ENCODE measurements at places on chromosomes 7 and 10. TPM values are rescaled to one million over a fixed set of nuclear protein-coding genes. Genes with fewer than 3 reads are reported as not detected.

GRCh38 chr7:151852486-151853396 is 24.2 kb downstream of the PRKAG2 start:
- no peak for DNase-seq

GRCh38 chr10:58352956-58353610 is 18.3 kb downstream of the UBE2D1 start:
- no peak for DNase-seq

GRCh38 chr7:6294839-6295238 is 22.4 kb upstream of the CYTH3 start:
- DNase-seq: no peak

GRCh38 chr7:12929476-12930140 is 242.2 kb downstream of the ARL4A start:
- no peak for DNase-seq

DNA sequence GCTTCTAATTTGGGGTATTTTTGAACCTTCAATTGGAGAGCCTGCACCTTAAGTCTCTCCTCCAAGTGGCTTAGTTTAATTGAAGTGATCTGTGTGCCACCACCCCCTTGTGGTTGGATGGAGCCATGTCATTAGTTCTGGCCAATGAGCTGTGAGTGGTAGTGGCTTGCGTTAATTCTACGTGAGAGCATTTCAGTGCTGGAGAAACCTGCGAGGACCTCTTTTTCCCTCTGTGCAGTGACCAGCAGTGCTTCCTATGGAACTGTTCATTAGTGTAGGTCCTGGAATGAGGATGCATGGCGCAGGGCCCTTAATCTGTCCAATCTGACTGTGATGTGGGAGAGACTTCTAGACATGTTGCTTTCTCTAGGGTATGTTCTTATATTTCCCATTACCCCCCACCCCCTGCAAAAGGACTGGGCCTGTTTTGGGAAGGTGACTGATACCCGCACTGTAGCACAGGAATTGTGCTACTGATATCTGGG is 3.8 kb downstream of the HILPDA start:
- no peak for DNase-seq

DNA sequence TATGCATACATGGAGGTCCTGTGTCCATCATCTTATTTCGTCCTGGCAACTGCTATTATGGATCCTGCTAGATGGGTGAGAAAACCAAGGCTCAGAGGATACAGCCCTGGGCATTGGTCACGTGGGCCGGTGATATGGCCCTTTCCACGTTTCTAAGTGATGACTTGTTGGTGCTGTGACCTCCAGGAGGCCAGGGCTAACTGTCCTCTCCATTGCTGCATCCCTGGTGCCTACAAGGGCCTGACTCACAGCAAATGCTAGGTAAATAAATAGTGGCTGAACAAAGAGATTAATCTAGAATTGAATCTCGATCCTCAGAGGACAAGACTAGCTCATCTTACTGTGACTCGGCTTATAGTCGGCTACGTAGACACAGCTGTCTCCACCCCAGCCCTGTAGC is 78.6 kb downstream of the FAM53B start:
- DNase-seq: no peak

DNA sequence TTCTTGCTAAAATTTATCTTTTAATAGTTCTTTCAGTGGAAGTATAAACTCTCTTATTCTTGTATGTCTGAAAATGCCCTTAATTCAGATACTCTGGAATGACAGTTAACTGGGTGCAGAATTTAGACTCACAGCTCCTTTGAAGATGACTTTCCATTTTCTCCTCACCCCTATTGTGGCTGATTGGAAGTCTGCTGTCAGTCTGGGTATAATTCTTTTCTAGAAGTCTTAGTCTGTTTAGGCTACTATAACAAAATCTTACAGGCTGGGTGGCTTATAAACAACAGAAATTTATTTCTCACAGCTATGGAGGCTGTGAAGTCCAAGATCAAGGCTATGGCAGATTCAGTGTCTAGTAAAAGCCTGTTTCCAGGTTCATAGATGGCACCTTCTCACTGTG is 145.2 kb upstream of the GDF10 start:
- no peak for DNase-seq

GRCh38 chr10:3946234-3947229 is 161.5 kb upstream of the KLF6 start:
- no peak for DNase-seq

DNA sequence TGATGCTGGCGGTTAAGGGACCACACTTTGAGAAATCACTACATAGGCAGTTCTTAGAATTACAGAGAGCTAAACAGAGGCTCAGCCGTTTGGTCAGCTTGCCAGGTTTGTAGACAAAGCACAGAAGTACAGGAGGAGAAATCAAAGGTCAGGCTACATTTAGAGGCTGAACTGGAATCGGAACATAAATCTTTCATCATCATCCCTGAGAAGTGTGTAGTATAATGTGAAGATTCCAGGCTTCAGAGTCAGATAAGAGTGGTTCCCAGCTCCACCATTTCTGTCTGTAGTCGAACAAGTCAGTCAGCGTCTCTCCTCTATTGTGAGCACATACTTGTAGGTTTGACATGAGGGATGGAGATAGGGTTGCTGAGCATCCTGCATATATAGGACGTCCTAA is 18.9 kb downstream of the CDK1 start:
- no peak for DNase-seq

GRCh38 chr10:42864575-42864974 is 82.0 kb downstream of the BMS1 start:
- DNase-seq: no peak

- no peak for DNase-seq
Measured at GRCh38 chr7:138036135-138036534, 34.2 kb upstream of the CREB3L2 start.

GRCh38 chr10:100654782-100655325 is 90.5 kb upstream of the PAX2 start:
- DNase-seq: no peak

- no peak for DNase-seq
Measured at GRCh38 chr7:69615685-69616084, 17.4 kb downstream of the AUTS2 start.

- DNase-seq: no peak
Measured at GRCh38 chr10:21030091-21030490, 133.0 kb upstream of the NEBL start.

DNA sequence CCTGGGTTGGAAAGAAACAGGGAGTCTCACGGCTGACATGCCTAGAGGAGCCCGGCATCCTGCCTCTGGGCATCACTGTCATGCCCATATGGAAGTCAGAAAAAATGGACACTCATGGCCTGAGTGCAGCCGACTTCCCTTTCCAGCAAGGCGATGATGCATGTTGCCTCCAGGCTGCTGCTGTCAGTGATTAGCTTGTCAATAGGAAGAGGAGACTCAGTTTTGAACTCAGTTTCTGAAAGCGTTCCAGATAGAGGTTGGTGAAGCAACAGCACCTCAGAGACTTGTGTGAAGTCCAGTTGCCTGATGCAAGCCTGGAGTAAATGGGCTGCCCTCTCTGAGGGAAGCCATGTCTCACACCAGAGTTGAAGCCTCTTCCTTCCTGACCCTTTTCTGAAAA is 148.4 kb downstream of the TPST1 start:
- DNase-seq: no peak

DNA sequence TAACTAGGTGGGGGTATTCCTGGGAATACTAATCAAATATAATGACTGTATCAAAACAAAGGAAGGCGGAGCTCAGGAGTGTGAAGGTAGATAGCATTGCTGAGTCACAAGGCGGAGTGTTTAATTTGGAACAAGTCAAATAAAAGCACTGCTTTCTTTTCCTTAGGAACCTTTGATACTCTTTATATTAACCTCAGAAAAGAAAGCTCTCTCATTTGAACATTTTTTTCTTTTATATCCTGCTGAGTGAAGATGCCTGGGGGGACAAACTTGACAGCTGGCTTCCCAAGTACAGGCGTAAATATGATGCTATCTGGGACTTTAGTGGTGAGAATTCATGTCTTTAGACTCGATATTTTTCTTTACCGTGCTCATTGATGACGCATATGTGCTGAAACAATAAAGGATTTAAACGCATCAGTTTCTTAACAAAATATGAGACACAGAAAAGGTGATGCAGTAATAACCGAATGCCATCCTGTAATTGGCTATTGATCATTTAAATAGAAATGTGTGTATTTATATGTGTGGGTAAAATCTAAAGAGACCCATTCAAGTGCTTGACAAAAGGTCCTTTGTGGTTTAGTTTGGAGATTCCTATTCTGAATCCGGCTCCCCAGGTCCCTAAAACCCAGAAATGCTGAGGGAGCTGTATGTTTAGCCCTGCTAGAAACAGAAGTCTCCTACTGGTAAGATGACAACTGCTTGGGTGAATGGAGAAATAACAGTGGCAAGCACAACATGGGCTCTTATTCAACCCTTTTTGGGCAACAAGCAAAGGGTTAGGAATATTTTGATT is 102.7 kb downstream of the PRTFDC1 start:
- DNase-seq: no peak

GRCh38 chr7:121186746-121187145 is 142.1 kb upstream of the WNT16 start:
- DNase-seq: no peak

GRCh38 chr7:40134428-40135316 is at the start of the genes MPLKIP and SUGCT:
Gene MPLKIP (minus strand): TSS chr7:40134622. CDS start chr7:40134567, 55 bp downstream.
Gene SUGCT (plus strand): TSS chr7:40135005.
- DNase-seq: peak; percentile 72

DNA sequence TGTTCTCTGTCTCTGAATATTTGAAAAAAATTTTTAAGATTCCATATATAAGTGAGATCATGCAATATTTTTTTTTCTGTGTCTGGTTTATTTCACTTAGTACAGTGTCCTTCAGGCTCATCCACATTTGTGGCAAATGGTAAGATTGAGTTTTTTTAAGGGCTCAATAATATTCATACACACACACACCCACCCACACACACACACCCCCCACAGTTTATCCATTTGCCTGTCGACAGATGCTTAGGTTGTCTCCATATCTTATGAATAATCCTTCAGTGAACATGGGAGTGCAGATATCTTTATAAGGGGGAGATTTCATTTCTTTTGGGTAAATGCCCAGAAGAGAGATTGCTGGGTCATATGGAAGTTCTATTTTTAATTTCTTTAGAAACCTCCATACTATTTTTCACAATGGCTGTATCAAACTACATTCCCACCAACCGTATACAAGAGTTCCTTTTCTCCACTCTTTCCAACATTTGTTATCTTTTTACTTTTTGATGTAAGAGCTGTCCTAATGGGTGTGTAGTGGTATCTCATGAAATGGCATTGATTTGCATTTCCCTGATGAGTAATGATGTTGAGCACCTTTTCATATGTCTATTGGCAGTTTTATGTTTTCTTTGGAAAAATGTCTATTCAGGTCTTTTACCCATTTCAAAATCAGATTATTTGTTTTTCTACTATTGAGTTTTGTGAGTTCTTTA is 35.0 kb downstream of the AUTS2 start:
- DNase-seq: no peak

The PHF14 gene
- polyA plus RNA-seq: 31.6 TPM

The CTNNA3 gene
- 12.6 TPM for polyA plus RNA-seq

The MBL2 gene
- polyA plus RNA-seq: not detected

The ANXA8L1 gene
- polyA plus RNA-seq: not detected

The PTF1A gene
- polyA plus RNA-seq: not detected

The OR6B1 gene
- polyA plus RNA-seq: not detected

The BICC1 gene
- polyA plus RNA-seq: 14.5 TPM

The ANK3 gene
- polyA plus RNA-seq: 144 TPM

The ARMC3 gene
- polyA plus RNA-seq: not detected

Measured in forelimb muscle (tissue), 1 donor.